ENCODE measurements at places on chromosomes 4 and X.
A peak's percentile ranks its signal among the peaks of the same experiment; 100 is the strongest.

GRCh38 chrX:148567229-148567628 lies 66.8 kb downstream of the AFF2 start:
- no peak overlapping the region for H3K4me3 ChIP-seq
- H3K27me3 ChIP-seq, result no peaks in the 10 kb centered on the region
- DNase-seq, result no peak

- H3K27me3 ChIP-seq, result no peaks in the 10 kb centered on the region
- H3K27ac ChIP-seq, result no peak overlapping the region
- no peaks in the 10 kb centered on the region for H3K4me1 ChIP-seq
Measured at GRCh38 chr4:105352826-105353225, 121.0 kb downstream of the PPA2 start.

DNA sequence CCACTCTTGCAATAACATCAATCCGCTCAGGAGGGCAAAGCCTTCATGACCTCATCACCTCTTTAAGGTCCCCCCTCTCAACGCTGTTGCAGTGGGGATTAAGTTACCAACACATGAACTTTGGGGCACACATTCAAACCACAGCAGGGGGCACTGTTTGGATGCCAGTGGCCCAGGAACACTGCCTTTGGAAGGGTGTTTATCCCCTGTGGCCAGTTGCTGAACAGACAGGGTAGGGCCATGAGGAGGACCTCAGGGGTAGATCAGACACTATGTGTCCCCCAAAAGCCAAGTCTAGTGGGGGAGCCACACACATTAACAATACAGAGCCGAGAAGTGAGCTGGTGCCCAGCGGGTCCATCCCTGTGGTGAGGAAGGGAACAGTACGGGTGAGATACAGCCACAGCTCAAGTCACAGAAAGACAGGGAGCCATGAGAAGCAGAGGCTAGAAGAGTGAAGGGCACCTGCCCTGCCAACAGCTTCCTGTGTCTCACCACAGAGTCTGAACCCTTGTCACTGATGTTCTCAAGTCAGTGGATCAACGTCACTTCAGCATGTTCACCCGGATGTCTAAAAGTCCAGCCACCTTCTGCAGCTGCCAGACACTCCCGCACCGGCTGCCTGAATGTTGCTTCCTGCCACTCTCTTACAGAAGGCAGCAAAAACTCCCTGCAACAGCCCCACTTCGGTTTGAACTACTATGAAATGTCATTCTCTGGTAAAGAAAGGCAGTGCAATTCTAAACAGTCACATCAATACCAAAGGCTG lies 19.9 kb upstream of the MXD4 start:
- H3K27me3 ChIP-seq, result no peaks in the 10 kb centered on the region
- DNase-seq, result no peak
- no peak overlapping the region for H3K27ac ChIP-seq
- H3K4me1 ChIP-seq, result no peaks in the 10 kb centered on the region

DNA sequence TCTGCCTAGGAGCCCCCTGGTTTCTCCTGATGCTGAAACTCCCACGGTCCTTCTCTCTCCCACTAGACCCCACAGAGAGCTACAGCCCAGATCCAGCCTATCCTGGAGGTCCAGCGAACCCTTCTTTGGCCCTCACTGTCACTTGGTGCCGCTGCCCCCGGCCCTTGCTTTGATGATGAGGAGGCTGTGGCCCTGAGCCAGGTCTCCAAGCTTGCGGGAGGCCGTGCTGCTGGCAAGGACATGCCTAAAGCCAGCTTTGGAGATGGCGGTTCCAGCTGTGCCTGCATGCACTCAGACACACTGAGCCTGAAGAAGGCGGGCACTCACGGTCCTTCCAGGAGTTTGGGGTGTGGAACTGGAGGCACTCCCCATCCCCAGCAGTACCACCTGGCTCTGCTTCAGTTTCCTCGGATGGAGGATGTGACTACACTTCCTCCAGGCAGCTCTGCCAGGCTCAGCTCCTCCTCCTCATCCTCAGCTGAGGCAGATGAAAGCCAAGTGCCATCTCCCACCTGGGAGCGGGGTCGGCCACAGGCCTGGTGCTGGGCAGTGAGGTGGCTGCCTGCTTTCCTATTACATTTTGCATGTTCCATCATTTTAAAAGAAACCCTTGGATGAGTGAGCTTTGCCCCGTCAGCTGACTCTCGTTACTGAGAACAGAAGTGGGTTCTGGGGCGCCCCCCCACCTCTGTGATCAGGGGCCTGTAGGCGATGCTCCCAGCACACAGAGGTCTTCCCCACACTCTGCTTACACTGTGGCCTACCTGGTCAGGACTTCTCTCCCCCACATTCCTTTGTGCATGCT lies 9.0 kb downstream of the TNIP2 start:
- H3K27me3 ChIP-seq, result no peaks in the 10 kb centered on the region
- no peak for DNase-seq
- H3K4me3 ChIP-seq, result no peak overlapping the region
- peak overlapping the region; percentile 33 for H3K27ac ChIP-seq
- no peaks in the 10 kb centered on the region for H3K4me1 ChIP-seq
- peaks cover 50% of the 10 kb centered on the region for H3K36me3 ChIP-seq

DNA sequence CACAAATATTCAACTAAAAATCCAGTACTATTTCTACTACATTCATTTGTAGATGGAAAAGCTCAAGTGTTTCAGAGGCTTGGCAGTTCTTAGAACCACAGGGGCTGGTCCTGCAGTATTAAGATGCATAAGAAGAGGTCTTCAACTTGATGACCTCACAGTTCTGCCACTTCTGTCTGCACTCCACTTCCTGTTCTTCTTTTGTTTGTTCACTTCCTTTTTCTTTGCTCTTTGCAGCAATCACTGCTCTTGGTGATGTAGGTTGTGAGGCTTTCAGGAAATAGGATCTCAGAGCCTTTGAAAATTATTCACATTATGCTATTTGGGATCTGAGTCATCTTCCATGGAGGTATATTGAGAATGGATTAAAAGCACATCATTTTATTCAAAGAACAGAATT lies 602.0 kb upstream of the CPEB2 start:
- H3K4me3 ChIP-seq, result no peak overlapping the region
- no peak for DNase-seq
- H3K36me3 ChIP-seq, result no peaks in the 10 kb centered on the region
- H3K27ac ChIP-seq, result no peak overlapping the region
- no peaks in the 10 kb centered on the region for H3K4me1 ChIP-seq
- H3K27me3 ChIP-seq, result no peaks in the 10 kb centered on the region

DNA sequence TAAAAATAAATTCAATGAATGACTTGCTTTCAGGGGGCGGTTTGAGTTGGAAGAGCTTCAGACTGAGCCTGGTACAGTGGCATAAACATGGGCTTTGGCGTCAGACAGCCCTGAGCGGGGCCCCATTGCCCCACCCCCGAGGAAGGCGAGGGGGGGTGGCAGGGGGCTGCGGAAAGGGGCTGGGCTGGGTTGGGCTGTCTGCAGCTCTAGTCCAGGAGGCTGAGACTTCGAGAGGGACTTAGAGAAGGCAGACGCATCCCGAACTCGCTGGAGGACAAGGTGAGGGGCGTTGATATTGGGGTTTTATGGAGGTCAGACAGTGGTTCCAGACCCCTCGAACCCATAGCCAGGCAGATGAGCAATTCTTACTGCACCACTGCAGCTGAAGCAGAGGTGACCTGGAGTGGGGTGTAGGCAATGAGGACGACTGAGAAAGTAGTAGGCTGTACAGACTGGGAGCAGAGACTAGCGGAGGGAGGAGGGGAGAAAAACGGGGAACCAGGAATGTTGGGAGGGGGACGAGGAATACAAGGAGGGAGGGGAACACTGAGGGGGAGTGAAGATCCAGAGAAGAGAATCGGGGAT lies at the start of gene MAGED2:
Gene MAGED2 (plus strand): TSS at position 222 of the 585 bp plus-strand sequence. CDS start 1,587 bp downstream, outside the sequence.
- no peak for DNase-seq
- peak within 1 kb of the TSS; percentile 88 for H3K27ac ChIP-seq
- H3K27me3 ChIP-seq, result no peaks in the 10 kb centered on the region
- peak within 1 kb of the TSS; percentile 66 for H3K4me3 ChIP-seq
- peaks cover 9% of the 10 kb centered on the region for H3K4me1 ChIP-seq

GRCh38 chr4:96913441-96914080 lies 1073.7 kb downstream of the PDHA2 start:
- no peak overlapping the region for H3K4me3 ChIP-seq
- no peak overlapping the region for H3K27ac ChIP-seq
- H3K36me3 ChIP-seq, result no peaks in the 10 kb centered on the region
- H3K27me3 ChIP-seq, result no peaks in the 10 kb centered on the region
- H3K4me1 ChIP-seq, result no peaks in the 10 kb centered on the region

Data from ascending aorta (tissue), 2 donors.